ENCODE measurements at places on chromosomes 2 and 18. TPM values are rescaled to one million over a fixed set of nuclear protein-coding genes. Genes with fewer than 3 reads are reported as not detected.

GRCh38 chr2:62119311-62119974 lies 76.5 kb upstream of the B3GNT2 start:
- H3K36me3 ChIP-seq: no peaks in the 10 kb centered on the region
- H3K4me3 ChIP-seq: no peak overlapping the region
- H3K27ac ChIP-seq: no peak overlapping the region
- peaks cover 4% of the 10 kb centered on the region for H3K4me1 ChIP-seq
- H3K27me3 ChIP-seq: no peaks in the 10 kb centered on the region

Gene HES6
- total RNA-seq: 26.9 TPM

GRCh38 chr2:18399601-18400000 lies 160.9 kb downstream of the RDH14 start:
- no peak overlapping the region for H3K4me3 ChIP-seq
- H3K27me3 ChIP-seq: no peaks in the 10 kb centered on the region
- no peak overlapping the region for H3K27ac ChIP-seq
- no peaks in the 10 kb centered on the region for H3K36me3 ChIP-seq
- no peak for DNase-seq
- no peaks in the 10 kb centered on the region for H3K4me1 ChIP-seq

GRCh38 chr2:206820807-206821206 lies 55.4 kb downstream of the FASTKD2 start:
- H3K27me3 ChIP-seq: peaks cover 16% of the 10 kb centered on the region
- H3K4me3 ChIP-seq: no peak overlapping the region
- no peaks in the 10 kb centered on the region for H3K36me3 ChIP-seq

DNA sequence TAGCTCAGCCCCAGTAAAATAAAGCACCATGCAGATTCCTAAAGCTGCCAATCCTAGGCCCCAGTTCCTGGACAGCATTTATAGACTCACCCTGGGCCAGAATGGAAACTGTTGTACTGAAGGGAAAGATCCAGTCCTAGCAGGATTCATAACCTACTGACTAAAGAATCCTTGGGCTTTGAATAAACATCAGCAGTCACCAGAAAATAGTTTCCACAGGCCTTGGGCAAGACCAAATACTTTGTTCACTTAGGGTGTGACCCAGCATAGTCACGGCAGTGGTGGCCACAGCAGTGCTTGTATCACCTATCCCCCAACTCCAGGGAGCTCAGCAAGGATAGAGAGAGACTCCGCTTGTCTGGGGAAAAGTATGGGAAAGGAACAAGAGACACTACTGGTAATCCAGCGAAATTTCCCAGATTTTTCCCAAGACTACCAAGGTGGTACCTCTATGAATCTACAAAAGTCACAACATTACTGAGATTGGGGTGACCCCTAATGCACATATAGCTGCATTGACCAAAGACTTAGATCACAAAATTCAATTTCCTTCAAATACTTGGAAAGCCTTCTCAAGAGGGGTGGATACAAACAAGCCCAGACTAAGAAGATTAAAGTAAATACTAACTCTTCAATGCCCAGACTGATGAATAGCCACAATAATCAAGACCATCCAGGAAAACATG lies 748.1 kb upstream of the LRATD1 start:
- H3K27me3 ChIP-seq: no peaks in the 10 kb centered on the region
- H3K4me1 ChIP-seq: no peaks in the 10 kb centered on the region
- no peak overlapping the region for H3K27ac ChIP-seq
- DNase-seq: no peak

Gene SLC8A1
- not detected for total RNA-seq

DNA sequence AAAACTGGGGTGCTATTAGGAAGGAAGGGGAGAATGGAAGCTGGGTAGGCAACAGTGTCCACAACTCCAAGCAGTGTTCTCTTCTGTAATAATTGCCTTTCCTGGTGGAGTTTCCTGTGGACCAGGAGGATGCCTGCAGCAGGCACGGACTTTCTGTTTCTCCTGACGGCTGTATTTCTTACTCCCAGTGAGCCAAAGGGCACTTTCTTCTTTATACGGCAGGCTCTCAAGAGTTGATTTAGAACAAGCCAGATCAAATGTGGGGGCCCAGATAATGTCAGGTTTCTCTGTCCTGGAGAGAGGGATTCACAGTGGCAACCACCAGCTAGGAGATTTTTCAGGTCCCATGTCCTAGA lies 13.0 kb upstream of the PROC start:
- no peak overlapping the region for H3K4me3 ChIP-seq
- no peak overlapping the region for H3K27ac ChIP-seq
- DNase-seq: no peak
- peaks cover 14% of the 10 kb centered on the region for H3K4me1 ChIP-seq

DNA sequence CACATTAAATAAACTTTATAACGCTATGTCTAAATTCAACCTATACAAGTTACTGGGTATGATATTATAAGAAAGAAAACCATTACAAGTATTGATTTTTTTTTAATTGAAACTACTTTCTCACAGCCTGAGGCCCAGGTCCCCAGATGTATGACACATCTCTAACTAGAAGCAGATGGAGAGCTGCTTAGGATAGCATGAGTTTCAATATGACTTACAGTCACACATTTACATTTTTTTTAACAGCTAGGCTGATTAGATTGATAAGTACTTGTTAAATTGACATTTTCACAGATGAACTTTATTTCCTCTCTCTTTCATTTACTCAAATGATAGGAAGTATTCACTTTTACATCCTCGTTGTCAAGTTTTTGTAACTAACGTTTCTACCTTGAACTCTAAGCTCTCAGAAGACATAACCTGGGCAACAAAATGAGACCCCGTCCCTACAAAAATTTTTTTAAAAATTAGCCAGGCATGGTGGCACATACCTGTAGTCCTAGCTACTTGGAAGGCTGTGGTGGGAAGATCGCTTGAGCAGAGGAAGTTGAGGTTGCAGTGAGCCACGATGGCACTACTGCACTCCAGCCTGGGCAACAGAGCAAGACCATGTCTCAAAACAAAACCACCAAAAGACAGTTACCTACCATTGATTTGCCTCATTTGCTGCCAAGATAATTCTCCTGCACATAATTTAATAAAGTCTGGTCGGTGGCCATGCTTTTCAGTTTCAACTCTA lies 52.4 kb downstream of the STK39 start:
- no peak overlapping the region for H3K27ac ChIP-seq
- H3K4me1 ChIP-seq: peaks cover 16% of the 10 kb centered on the region

- no peaks in the 10 kb centered on the region for H3K36me3 ChIP-seq
- H3K27me3 ChIP-seq: no peaks in the 10 kb centered on the region
- H3K27ac ChIP-seq: no peak overlapping the region
- H3K4me3 ChIP-seq: no peak overlapping the region
- peaks cover 4% of the 10 kb centered on the region for H3K4me1 ChIP-seq
These were observed 137.5 kb downstream of the SH3RF3 start for GRCh38 chr2:109266496-109266895.

DNA sequence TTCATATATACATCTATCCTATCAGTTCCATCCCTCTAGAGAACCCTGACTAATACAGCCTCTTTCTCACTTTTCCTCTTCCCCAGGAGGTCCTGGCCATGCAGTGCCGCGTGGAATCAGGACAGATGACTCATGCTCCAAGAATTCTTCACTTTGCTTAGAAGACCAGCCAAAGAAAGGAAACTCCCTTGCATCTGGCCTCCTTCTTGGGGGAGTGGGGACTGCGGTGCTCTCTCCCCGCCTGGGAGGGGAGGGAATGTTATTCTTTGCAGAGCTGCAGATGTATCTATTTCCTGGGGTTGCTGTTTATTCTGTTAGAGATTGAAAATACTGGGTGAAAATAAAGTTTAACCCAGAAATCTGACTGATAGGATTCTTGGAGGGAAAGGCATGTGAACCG lies 111.5 kb upstream of the SH3BP4 start:
- peaks cover 25% of the 10 kb centered on the region for H3K4me1 ChIP-seq
- H3K4me3 ChIP-seq: no peak overlapping the region
- DNase-seq: peak; percentile 94
- no peaks in the 10 kb centered on the region for H3K36me3 ChIP-seq

DNA sequence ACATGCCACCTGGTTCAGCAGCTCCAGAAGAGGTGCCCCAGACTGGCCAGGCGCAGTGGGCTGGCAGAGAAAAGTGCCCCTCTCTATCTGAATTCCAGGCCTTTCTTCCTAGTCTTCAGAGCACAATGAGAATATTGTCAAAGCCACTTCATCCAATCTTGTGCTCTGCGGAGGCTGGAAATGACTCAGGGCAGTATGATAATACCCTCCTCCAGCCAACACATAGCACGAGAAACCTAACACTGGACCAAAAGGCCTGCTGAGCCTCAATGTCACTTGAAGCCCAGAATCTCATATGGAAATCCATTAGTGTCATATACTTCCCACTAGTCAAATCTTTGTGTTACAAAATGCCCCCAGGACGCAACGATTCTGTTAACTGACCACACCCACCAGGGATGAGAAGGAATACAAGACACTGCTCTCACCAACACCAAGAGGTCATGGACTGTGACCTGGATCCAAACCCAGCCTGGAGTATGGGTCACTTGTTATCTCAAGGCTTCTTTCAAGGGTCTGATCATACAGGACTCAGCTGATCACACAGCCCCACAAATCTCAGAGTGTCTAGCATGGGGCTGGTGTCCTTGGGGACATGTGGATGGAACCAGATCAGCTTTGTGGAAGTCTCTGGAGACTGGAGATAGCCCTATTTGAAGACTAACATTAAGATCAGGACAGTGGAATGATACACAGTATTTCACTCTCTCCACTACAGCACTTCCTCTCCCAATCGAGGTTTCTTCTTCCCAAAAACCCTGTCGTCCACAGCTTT lies 10.1 kb downstream of the KIF3C start:
- no peak for DNase-seq
- peaks cover 12% of the 10 kb centered on the region for H3K4me1 ChIP-seq
- H3K4me3 ChIP-seq: no peak overlapping the region
- no peak overlapping the region for H3K27ac ChIP-seq

DNA sequence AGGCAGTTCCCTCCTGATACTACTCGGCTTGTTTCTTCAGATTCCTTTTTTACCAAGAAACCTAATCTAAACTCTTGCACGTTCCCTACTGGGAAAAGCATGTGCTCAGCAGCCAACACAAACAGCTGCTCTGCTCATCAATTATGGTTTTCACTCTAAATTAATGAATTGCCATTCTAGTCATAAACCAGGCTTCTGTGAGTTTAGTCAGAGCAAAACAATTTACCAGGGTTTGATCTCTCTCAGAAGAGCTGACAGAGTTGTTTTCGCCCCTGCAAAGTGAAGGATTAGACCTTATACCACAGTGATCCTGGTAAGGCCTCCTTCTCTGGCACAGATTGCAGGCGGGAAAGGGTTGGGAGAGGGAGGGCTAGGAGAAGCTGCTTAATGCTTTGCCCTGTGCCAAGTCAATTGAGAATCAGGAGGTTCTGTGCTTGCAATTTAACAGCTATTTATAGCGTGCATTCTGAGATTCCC lies 57.2 kb downstream of the REEP1 start:
- no peak overlapping the region for H3K27ac ChIP-seq
- no peak overlapping the region for H3K4me3 ChIP-seq
- no peak for DNase-seq
- H3K36me3 ChIP-seq: no peaks in the 10 kb centered on the region
- no peaks in the 10 kb centered on the region for H3K27me3 ChIP-seq

GRCh38 chr2:155844461-155844860 lies 488.1 kb downstream of the NR4A2 start:
- no peak for DNase-seq
- H3K27ac ChIP-seq: no peak overlapping the region

DNA sequence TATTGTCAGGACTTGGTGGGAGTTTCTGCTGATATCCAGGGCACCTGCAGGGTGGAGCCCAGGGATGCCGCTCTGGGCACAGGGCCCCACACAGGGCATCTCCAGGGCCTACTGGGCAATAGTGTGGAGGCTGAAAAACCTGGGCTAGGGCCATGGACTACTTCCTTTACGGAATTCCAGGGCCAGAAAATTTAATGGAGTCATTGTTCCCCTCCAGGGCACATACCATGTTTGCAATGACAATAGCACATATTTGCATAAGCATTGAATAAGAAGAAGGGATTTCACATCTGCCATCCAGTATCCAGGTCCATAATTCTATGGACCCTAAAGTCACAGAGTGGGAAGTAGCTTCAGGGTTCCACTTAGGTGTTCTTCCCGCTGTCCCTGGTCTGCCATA lies 103.8 kb upstream of the TPO start:
- H3K27me3 ChIP-seq: no peaks in the 10 kb centered on the region
- H3K27ac ChIP-seq: no peak overlapping the region
- H3K36me3 ChIP-seq: no peaks in the 10 kb centered on the region
- H3K4me1 ChIP-seq: no peaks in the 10 kb centered on the region
- H3K4me3 ChIP-seq: no peak overlapping the region
- DNase-seq: no peak

DNA sequence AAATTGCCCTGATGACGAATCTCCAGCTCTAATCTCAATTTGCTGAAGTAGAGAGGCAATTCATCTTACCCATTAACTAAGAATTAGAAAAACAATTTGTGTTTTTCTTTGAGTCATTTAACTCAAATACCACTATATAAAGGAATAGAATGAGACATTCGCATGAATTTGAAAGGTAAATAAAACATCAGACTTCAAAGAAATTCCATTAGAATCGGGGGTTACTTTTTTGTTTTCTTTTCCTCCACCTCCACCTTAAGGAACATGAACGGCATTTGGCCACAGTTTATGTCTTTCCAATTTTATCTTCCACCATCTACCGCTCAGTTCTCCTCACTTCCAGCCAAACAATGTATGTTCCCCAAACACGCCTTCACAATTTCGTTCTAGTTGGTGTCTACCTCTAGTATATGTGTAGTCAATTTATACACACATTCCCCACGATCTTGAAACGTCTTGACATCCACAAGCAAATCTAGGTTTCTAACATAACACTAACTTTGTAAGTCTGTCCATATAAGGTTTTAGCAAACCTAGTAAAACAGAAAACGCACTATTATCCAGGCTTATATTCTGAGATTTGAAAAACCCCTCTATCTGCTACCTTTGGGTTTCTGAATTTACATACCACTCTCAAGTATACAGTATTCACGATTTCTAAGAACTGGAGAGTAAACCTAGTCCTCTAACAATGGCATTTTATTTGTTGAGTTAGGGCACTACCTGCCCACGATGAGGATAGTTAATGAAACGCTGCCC lies 1.2 kb upstream of the SMCHD1 start:
- peaks cover 5% of the 10 kb centered on the region for H3K4me1 ChIP-seq
- H3K27me3 ChIP-seq: no peaks in the 10 kb centered on the region
- no peak for DNase-seq
- H3K36me3 ChIP-seq: no peaks in the 10 kb centered on the region
- peak overlapping the region; percentile 97 for H3K27ac ChIP-seq

- no peaks in the 10 kb centered on the region for H3K36me3 ChIP-seq
- H3K4me1 ChIP-seq: no peaks in the 10 kb centered on the region
- H3K27ac ChIP-seq: no peak overlapping the region
- no peak overlapping the region for H3K4me3 ChIP-seq
- no peaks in the 10 kb centered on the region for H3K27me3 ChIP-seq
These were observed 6.9 kb downstream of the UGT1A10 start for GRCh38 chr2:233643128-233643527.

- no peaks in the 10 kb centered on the region for H3K27me3 ChIP-seq
- no peaks in the 10 kb centered on the region for H3K36me3 ChIP-seq
- peak overlapping the region; percentile 69 for H3K4me3 ChIP-seq
- no peak for DNase-seq
These were observed 104.9 kb downstream of the SPTBN1 start for GRCh38 chr2:54561010-54561409.

- H3K4me1 ChIP-seq: peaks cover 18% of the 10 kb centered on the region
- no peak overlapping the region for H3K4me3 ChIP-seq
- H3K27me3 ChIP-seq: no peaks in the 10 kb centered on the region
These were observed 79.2 kb downstream of the SLC25A12 start for GRCh38 chr2:171814883-171815282.

- no peaks in the 10 kb centered on the region for H3K36me3 ChIP-seq
- no peak overlapping the region for H3K4me3 ChIP-seq
- H3K27ac ChIP-seq: no peak overlapping the region
- no peak for DNase-seq
- peaks cover 15% of the 10 kb centered on the region for H3K27me3 ChIP-seq
These were observed 68.2 kb downstream of the LRP2 start for GRCh38 chr2:169294001-169294675.

Measured in A673 (cell line).